Renal cortical epithelial cell (primary cell): ENCODE measurements at places on chromosomes 4 and X. TPM values are rescaled to one million over a fixed set of nuclear protein-coding genes. Genes with fewer than 3 reads are reported as not detected.

TLR10 gene
- total RNA-seq = not detected in 2 replicates

IQSEC2 gene
- total RNA-seq = 8.2 and 17.8 TPM in 2 replicates

SPACA5 gene
- not detected in 2 replicates for total RNA-seq

DLG3 gene
- 33.5 and 34.2 TPM in 2 replicates for total RNA-seq

MAP7D2 gene
- total RNA-seq = 1.0 and 32.8 TPM in 2 replicates

PRRG1 gene
- total RNA-seq = 46.0 and 83.3 TPM in 2 replicates

CFAP47 gene
- 0.35 and 1.6 TPM in 2 replicates for total RNA-seq

CHRNA9 gene
- total RNA-seq = not detected in 2 replicates

CSAG1 gene
- not detected in 2 replicates for total RNA-seq

FAM47A gene
- total RNA-seq = not detected in 2 replicates

GABRG1 gene
- total RNA-seq = not detected in 2 replicates

ARHGEF6 gene
- total RNA-seq = 1.4 and 6.9 TPM in 2 replicates

SMR3B gene
- total RNA-seq = not detected in 2 replicates

TENM3 gene
- total RNA-seq = 1.2 and 4.5 TPM in 2 replicates

KIT gene
- total RNA-seq = under 0.01 and 0.10 TPM in 2 replicates

RNF150 gene
- 2.1 and 15.5 TPM in 2 replicates for total RNA-seq

ADH7 gene
- total RNA-seq = not detected in 2 replicates

PTTG2 gene
- not detected in 2 replicates for total RNA-seq

CEP135 gene
- 5.4 and 8.9 TPM in 2 replicates for total RNA-seq
